ENCODE measurements at places on chromosomes 4 and X.

GRCh38 chrX:104343428-104344129 is 88.8 kb upstream of the ESX1 start:
- DNase-seq: peak; percentile 18

GRCh38 chr4:64144994-64145393 is 264.3 kb downstream of the TECRL start:
- DNase-seq: no peak

- no peak for DNase-seq
Measured at GRCh38 chr4:83010111-83010521, 507 bp downstream of the LIN54 start.

DNA sequence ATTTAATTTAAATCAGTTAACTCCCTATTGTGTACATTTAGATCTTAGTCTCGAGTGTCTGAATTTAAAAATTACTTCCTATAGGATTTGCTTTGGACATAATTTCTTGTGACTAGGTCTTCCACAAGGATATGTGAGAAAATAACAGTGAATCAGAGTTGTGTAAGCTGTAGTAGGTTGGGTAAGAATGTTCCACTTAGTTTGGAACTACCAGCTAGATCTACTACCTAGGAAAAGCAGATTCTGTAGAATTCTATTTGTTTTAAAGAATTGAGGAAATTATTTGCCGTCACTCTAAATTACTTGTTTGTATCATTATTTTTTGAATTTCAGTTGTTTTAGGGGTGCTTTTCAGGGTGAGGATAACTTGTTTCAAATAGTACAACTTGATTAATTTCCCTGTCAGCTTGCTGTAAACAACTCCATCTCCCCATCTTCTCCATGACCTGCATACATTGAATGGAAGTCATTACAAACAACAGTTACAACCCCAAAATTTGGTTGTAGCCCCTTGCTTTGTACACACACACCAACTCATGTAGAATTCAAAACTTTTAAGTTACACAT is 1.3 kb downstream of the MTHFD2L start:
- DNase-seq: no peak

DNA sequence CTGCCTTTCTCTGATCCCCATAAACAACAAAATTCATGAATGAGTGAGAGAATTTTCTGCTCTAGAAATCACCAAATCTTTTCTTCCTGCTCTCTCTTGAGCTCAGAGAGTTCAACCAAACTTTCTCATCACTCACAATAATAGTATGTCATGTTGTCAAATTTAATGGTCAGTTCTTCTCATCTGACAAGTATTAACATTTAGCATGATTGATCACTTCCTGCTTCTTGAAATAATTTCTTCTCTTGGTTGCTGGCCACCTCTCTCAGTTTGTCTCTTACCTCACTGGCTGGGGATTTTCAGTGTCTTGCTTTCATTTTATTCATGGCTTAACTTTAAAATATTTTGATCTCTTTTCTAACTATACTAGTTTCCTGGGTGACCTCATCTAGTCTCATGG is 25.5 kb upstream of the FGF5 start:
- no peak for DNase-seq

DNA sequence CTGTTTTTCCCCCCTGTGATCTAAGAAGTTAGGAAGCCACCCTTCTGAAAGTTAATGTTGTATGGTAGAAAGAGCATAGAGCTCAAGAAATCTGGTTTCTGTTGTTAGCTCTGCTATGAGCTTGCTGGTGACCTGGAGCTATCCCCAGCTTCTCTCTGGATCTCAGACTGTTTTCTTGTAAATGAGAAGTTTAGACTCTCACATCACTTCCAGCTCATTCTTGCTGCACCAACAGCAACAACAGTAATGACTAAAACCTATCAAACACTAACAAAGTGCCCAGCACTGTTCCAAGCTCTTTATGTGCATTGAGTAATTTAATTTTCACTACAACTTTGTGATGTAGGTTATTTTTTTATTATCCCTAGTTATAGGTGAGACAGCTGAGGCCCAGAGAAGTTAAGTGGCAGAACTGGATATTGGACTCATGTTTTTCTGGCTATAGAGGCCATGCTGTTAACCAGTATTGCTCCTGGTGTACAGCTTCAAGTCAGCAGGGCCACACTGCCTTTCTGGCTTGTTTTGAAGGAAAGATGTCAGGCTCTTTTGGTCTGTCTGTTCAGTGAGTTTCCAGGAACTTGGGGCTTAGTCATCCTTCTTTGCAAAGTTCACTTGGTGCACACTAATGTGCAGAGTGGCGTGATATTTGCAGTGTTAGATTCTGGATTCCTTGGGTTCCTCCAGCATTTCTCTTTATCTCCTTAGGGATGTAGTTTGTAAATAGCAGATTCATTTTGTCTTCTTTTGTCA is 27.8 kb upstream of the TMEM164 start:
- DNase-seq: no peak

- no peak for DNase-seq
Measured at GRCh38 chrX:95101851-95102390, 1427.9 kb downstream of the FAM133A start.

DNA sequence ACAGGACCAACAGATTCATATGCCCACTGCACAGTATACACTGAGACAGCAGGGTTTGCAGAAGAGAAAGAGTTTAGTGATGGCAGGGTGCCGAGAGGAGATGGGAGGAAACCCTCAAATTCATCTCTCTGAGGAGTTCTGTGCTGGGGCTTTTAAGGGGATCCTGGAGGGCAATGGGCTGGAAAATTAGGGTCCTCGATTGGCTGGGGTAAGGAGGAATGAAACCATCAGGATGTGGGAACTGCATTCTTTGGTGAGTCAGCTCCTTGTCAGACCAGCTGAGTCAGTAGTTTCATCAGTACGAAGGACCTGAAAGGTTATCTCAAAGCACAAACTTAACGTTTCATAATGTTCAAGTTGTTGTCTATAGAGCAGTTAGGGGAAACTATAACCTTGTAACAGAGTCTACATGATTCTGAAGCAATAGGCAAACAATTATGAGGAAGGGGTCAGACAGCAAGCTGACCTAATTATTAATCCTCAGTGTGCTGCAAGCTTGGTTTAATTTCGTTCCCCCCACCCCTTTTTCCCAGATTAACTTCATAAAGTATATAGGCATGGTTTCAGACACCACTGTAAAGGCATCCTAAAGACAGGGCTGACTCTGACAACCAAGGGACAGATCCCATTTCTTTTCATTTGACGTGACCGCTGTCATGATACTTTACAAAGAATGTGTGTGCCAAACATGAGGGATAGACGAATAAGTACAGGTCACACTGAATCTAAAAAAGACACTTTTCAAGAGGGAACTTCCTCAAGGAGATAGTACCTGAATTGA is 1.5 kb upstream of the MSMO1 start:
- DNase-seq: no peak

GRCh38 chrX:47610511-47610910 is 9.1 kb downstream of the SYN1 start:
- no peak for DNase-seq

- peak; percentile 65 for DNase-seq
Measured at GRCh38 chr4:80072744-80073472, at the start of gene ANTXR2. Gene ANTXR2 (minus strand): TSS chr4:80073229. CDS start chr4:80072560, 669 bp downstream.

DNA sequence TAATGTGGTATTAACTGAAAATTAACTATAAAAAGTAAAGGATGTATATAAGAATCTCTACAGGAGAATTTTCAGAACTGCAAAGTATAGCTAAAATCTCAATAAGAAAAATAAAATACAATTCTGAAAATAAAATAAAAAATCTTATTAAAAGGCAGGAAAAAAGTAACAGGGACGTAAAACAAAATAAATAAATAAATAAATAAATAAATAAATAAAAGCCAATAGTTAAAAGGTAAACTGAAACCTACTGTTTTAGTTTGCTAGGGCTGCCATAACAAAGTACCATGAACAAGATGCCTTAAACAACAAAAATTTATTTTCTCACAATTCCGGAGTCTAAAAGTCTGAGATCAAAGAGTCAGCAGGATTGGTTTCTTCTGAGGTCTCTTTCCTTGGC is 140.6 kb downstream of the SPANXA1 start:
- DNase-seq: no peak

DNA sequence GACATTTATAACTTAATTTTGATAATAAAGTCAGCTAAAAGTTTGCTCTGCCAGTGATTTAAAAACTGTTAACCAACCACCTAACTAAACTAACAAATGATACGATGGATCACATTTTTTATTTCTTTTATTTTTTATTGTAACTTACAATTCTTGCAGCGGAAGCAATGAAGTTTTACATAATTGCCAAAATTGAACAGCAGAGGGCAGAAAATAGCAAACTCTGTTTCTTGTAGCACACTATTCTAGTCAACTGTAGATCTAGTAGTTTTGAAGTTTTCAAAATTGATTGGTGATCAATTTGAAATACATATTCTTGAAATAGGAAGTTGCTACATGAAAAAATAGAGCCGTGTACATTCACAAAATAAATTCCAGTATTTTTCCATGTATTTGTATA is 2.8 kb upstream of the GRIA2 start:
- DNase-seq: no peak

DNA sequence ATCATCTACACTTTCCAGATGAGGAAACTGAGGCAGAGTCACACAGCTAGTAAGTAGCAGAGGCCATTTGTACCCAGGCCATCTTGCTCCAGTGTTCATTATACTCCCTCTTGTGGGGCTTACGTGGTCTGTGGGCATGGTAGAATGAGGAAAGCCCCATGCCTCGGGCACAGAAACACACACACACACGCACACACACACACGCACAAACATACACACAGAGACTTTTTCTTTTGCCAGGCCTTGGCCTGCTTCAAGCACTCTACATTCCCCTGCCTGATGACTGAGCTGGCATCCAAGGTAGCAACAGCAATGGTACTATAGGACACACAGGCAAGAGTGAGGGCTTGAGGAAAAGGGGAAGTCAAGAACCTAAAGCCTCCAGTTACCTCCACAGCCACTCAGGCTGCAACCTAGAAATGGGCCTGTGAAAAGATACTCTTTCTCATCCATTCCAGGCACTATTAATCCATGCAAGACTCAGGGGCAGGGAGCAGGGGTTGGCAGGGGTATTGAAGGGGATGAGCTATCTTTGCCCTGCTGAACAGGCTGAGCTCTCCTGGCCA is 43.6 kb downstream of the STARD8 start:
- DNase-seq: no peak

- no peak for DNase-seq
Measured at GRCh38 chr4:145779319-145779801, 99.4 kb downstream of the C4orf51 start.

DNA sequence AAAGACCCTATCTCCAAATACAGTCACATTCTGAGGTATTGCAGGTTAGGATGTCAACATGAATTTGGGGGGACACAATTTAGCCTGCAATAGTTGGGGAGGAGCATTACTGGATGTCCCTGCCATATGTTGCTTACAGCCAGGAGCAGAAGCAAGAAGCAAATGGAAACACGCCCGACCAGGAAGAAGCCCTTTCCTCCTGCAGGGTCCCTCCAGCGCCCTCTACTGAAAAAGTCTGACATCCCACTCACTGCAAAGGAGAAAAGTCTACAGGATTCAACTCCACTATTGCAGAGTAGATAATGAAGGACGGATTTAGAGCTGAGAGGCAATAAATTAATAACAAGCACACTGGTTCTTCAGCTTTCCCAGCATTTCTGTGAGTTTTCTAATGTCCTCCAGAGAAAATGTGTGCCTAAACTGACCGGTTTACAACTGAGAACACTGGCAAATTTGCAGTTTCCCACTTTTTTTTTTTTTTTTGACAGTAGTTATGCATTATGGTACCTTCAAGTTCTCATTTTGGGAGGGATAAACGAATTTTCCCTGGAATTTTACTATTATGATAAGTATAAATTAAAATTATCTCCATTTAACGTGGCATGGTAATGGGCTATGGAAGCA is 31.7 kb downstream of the COQ2 start:
- DNase-seq: peak; percentile 54

DNA sequence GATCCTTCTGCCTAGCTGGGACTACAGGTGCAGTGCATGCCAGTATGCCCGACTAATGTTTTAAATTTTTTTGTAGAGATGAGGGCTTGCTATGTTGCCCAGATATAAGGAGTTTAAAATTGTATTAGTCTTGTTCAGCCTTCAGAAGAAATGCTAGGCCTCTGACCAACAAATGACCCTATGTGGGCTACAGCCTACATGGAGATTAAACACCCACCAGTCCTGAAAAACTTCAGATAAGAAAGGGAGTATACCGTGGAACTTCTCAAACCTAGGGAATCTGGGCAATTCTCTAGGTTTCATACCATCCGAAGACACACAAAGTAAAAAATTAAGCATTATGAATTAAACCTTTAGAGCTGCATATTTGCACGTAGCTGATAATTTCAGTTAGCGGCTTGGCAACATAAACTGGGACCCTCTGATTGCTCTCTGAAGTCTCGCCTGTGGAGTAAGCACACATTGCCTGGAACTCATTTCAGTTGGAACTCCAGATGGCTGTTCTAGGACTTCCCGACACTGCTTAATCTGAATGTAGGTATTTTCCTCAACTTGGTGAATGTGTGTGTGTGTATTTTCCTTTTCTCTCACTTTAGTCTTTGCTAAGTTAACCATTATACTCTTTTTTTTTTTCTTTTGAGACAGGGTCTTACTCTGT is 33.0 kb downstream of the MOB1B start:
- no peak for DNase-seq

DNA sequence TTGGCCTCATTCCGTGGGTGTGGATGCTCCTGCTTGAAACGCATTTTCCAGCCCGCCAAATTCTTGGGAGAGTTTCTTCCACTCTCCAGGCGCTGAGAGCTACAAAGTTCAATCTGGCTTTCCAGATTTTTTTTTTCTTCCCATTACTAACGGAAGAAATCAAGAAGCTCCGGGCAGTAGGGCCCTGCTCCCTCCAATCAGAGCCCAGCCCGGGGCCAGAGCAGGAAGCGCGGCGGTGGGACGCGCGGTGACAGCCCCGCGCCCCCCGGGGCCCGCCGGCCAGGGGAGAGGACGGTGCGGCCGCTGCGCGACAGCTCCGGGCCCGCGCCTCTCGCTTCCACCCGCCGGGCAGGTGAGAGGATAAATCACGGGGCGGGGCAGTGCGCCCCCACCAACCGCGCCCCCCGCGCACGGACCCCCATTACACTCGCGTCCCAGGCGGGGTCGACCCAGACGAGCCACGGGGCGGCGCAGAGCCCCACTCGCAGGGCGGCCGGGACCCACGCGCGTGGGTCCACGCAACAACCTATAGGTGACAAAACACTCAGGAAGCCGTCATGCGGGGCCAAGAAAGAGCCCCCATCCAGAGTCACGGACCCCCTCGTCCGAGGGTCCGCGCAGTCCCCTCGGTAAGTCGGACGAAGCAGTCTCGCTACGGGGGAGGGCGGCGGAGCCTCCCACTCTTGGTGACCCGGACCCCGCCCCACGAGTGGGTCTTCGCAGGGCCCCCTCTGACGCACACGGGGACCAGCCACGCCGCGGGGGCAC is 868 bp downstream of the AFAP1 start:
- DNase-seq: no peak

- no peak for DNase-seq
Measured at GRCh38 chr4:185151296-185151695, 8.2 kb downstream of the SLC25A4 start.

DNA sequence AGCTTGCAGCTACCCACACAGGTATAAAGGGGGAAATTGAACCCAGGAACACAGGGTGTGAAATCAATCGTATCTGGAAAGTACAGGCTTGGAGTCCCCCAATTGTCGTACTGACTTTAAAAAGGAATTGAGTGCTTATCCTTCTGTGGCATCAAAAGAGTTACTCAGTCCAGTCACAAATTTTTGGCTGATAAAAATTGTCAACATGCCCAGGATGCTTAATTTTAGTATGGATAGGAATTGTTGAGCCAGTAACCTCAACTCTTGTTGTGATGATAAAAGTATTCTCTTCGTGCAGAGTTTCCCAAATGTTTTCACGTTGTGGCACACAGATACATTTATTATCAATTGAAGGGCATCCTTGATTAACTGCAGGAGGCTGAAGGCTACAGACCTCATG is 43.6 kb upstream of the FTHL17 start:
- no peak for DNase-seq

- no peak for DNase-seq
Measured at GRCh38 chrX:23726191-23726590, 16.9 kb downstream of the ACOT9 start.

All from posterior cingulate gyrus (tissue), 11 donors.